ENCODE measurements at places on chromosomes 2 and 18.

DNA sequence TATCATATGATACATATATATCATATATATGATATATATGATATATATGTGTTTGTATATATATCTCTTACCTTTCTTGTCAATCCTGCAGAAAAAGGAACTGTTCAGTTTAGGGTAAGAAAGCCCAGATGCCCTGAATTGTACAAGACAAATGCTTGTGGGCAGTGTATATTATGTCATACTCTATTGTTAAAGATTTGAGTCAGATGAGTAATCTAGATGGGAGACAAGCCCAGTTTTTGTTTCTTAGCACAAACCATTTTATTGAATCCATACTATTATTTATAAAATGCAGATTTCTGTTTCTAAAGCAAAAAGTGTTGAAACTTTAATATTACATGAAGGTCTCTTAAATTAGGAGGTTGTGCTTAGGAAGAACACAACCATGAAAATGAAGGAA is 90.6 kb downstream of the VRK2 start:
- no peak for DNase-seq

- no peak for DNase-seq
Observed at GRCh38 chr2:230220347-230220969, 674 bp upstream of the SP110 start.

DNA sequence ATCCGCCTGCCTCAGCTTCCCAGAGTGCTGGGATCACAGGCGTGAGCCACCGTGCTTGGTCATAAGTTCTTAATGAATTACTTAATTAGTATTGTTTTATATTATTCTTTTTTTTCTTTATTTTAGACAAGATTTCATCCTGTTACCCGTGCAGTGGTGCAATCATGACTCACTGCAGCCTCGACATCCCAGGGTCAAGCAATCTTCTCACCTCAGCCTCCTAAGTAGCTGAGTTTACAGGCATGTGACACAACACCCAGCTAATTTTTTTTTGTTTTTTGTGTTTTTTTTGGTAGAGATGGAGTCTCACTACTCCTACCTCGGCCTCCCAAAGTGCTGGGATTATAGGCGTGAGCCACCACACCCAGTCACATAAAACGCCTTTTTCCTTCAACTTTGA is 17.3 kb downstream of the C2orf42 start:
- DNase-seq, result no peak

DNA sequence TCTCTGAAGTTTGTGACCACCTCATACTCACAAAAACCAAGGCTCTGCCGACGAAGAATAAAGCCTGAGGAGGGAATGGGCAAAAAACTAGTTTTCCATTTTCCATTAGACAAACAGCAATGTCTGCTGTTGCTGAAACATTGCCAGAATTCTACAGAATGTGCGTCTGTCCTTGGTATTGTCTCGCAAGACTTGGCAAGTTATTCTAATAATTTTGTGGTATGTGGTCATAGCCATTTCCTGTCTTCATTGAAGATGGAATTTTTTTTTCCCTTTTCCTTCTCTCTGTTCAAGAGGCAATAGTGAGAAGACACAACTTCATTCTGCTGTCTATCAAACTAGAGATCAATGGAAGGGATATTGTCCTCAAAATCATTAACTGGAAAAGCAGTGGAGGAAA is 296.1 kb downstream of the RND3 start:
- DNase-seq, result peak; percentile 80

DNA sequence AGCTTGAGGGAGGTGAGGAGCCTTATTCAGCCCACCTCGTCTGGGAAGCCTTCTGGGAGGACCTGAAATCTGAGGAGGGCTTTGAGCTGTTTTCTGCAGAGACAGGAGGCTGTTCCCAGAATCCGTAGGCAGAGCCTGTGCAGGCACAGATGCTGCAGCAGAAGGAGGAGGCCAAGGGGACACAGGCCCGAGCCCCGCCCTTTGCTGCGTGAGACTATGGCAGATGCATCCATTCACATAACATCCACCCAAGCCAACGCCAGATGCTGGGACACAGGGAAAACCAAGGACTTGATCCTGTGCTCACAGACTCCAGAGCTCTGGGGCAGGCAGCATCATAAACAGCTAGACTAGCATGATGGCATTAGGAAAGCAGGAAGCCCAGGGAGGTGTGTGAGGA is 98.2 kb downstream of the KCNF1 start:
- no peak for DNase-seq

DNA sequence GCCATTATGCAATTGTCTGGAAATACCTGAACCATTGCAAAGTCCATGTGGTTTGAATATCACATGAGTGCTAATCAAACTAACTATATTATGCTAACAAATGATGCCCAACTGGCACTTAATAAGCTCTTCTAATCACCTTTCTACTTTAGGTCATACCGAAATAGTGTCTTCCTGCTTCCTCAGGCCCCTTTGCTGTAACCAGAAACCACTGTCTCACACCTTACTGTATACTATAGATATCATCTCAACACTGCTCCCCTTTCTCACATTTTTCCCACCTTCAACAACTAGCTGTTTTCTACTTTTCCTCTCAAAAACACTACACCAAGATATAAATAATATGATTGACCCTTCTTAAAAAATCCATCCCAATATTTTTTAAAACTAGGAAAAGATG is 633.9 kb downstream of the BCL11A start:
- no peak for DNase-seq

DNA sequence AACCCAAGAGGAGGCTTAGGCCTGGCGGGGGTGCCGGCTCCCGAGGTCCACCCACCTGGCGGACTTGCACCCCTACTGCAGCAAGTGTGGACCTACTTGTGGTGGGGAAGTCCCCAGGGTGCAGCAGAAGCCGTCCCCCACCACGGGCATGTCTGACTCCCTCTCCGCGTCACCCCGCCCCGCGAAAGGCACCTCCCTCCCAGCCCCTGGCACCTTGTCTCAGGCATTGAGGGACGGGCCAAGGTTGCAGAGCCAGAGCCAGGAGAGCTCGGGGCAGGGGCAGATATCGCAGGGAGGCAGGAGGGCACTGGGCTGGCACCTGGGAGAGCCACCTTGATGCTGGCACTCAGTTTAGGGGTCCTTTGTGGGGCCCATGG is 19.0 kb downstream of the CROCC2 start:
- no peak for DNase-seq

DNA sequence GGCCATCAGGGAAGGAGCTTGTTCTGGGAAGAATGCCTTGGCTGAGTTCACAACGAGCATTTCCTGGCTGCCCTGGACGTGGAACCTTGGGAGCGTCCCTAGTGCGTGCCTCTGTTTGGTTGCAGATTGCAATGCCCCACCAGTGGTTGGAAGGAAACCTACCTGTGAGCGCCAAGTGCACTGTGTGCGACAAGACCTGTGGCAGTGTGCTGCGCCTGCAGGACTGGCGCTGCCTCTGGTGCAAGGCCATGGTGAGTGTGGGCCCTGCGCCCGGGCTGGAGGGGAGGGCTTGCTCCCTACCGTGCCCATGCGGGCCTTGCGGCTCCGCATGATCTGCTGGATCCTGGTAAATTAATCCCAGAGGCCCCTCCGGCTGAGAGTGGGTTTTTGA is 81.9 kb downstream of the DGKD start:
- no peak for DNase-seq

GRCh38 chr2:125330133-125330532 is 1305.0 kb downstream of the CNTNAP5 start:
- DNase-seq, result no peak

- DNase-seq, result no peak
Observed at GRCh38 chr2:50535971-50536759, 495.8 kb downstream of the NRXN1 start.

DNA sequence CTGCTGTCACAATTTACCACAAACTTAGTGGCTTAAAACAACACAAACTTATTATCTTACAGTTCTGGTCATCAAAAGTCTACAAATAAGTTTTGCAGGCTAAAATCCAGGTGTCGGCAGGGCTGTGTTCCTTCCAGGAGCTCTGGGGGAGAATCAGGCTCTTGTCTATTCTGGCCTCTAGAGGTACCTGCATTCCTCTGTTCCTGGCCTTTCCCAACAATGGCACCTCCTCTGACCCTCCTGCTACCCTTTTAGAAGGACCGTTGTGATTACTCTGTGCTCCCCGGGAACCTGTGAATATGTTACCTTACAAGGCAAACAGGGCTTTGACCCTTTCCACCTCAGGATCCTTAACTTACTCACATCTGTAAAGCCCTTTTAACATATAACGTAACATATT is 98.5 kb downstream of the MRPS9 start:
- DNase-seq, result no peak

DNA sequence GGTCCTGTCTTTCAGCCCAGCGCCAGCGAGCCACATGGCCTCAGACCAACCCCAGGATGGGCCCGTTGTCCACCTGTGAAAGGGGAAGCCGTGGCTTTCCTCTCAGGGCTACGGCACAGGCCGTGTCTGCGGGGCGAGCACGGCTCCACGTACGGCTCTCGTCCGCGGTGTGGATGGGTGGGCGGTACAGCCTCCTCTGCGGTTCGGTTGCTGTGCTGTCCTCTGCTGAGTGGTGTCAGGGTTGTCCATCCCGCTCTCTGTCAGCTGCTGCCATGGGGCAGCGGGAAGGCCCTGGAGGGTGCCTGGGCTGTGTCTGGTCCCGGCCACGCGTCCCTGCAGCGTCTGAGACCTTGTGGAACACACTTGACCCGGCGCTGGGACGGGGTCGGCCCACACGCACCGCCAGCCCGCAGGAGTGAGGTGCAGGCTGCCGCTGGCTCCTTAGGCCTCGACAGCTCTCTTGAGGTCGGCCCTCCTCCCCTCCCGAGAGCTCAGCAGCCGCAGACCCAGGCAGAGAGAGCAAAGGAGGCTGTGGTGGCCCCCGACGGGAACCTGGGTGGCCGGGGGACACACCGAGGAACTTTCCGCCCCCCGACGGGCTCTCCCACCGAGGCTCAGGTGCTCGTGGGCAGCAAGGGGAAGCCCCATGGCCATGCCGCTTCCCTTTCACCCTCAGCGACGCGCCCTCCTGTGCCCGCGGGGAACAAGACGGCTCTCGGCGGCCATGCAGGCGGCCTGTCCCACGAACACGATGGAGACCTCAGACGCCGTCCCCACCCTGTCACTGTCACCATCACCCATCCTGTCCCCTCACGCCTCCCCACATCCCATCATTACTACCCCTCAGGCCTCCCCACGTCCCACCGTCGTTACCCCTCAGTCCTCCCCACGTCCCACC is 128.7 kb downstream of the NFATC1 start:
- no peak for DNase-seq

DNA sequence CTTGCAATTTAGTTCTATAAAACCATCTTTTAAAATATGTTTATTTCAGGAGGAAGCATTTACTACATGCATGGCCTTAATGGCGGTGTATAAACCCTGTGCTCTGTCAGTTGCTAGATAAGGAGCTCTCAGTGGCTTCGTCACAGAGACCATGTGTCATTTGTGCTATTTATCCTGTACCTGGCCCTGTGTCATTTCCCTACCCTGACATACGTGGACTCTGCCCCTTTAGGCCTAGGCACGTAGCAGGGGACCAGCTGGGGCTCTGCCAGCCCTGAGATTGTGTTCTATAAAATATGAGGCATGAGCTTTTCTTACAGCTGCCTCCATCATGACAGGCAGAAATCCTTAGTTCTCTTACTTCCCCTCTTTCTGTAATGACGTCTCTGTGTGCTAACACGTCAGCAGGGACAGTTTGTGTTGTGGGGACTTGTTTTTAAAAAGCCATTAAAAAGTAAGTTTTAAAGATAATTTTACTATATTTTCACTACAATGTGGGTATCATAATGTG is 88.0 kb downstream of the ITGB1BP1 start:
- DNase-seq, result no peak
